Stimulated activated CD8-positive, alpha-beta memory T cell treated with anti-CD3 and anti-CD28 coated beads, Interleukin-4, amount 100 ng/mL, for 4 hours (primary cell): ENCODE measurements at places on chromosomes 2 and 18.

GRCh38 chr18:75170022-75170789 is 38.7 kb downstream of the PTGR3 start:
- DNase-seq, result no peak

- no peak for DNase-seq
These were observed 97.2 kb downstream of the DTNA start for GRCh38 chr18:34807106-34807796.

DNA sequence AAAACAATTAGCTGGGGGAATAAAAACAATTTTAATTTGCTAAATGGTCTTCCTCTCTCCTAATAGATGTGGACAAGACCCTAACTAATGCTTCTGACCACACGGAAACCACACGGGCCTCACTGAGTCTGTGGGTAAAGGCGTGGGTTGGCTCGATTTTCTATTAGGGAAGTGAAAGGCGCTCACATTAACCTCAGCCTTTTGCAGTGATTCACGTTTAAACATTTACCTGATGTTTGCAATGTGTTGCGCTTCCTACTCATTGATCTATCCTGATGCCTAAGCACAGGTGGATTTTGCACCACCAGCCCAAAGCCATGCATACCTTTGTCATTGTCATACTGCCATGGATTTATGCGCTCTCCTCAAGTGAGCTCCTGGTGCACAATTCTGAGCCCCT is 35.6 kb upstream of the NRP2 start:
- DNase-seq, result no peak

DNA sequence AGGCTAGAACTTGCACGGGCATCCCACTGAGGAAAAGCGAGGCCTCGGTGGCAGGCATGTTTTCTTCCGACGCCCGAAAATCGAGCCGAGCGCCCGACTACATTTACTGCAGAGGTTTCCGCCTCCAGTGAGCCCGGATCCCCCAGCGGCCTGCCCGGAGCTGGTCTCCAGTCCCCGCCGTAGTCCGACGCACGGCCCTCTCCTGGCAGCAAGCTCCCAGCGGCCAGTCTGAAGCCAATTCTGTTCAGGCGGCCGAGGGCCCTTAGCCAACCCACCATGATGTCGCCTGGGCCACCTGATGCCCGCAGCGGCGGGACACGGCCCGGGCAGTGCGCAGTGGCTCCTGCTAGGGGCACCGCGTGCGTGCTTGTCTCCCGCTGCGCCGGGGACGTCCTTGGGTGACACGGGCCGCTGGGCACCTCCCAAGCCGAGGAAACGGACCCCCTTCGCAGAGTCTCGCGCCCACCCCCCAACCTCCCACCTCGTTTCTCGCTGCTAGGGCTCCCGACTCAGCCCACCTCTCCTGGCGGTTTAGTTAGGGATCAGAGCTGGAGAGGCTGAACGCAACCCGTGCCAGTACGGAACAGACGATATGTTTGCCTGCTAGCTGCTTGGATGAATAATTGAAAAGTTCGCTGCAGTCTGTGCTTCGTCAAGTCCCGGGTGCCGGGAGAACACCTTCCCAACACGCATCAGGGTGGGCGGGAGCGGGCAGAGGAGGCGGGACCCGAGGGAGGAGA is 5.3 kb downstream of the ONECUT2 start:
- no peak for DNase-seq

DNA sequence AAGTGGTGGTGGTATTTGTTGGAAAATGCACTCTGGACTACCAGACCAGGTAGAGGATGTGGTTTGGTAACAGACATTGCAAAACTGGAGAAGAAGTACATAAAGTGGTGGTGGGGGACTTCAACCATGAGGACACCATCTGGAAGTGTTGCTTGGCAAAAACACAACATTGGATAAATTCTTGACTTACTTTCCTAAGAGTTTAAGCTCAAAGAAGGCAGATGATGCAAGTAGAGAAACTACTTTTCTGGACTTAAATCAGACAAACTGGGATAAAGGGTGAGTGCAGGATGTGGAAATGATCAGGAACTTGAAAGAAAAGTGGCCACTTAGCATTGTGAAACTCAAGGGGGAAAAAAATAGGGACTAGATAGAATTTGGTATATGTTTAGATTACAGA is 487.4 kb downstream of the ZEB2 start:
- DNase-seq, result no peak

DNA sequence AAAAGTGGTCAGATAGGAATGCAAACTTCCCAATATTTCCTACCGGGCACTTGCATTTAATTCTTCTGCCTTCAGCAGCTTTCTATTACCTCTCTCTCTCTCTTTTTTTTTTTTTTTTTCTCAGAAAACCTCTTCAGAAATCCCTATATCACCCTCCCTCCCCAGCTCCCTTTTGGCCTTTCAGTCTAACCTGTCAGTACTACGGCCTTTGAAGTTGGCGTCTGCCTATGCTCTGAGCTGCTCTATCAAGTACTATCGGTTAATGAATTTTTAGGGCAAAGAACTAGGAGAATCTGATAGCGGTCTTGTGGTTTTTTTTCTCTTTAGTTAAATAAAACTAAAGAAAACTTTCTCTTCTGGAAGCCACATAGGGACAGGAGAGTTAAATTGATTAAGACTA is 122.4 kb upstream of the MAPRE2 start:
- no peak for DNase-seq

DNA sequence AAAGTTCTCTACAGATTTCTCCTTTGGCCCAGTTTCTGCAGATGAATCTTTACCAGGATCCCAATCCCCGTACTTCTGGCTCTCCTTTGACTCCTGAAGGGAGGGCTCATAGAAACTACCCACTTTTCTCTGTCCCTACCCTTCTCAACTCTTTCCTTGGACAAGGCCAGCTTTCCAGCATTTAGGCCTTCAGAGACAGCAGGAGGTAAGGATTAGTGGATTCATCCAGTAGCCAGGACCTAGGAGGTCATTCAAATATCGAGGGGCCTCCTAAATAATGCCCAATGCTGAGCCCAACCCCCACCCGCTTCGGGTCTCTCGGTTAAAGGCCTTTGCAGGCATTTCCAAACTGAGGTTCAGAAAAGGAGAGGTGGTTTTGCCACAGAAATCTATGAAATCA is 4.8 kb upstream of the ZNF532 start:
- DNase-seq, result no peak

DNA sequence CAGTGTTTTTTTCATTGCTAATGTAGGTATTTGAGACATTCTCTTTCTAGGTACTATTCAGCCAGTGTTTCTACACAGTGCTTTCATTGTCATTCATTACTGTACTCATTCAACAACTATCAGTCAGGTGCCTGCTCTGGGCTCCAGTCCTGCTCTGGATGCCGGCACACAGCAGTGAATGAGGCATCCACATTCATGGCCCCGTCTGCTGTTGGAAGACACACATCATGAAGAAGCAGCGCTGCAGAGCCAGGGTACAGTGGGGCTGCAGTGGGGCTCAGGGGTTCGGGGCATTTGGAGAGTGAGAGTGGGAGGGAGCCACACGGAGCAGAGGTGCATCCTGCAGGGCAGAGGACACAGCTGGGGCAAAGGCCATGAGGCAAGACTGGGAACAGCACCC is 737.2 kb upstream of the RAB6C start:
- DNase-seq, result no peak

GRCh38 chr18:10264260-10264659 is 190.2 kb upstream of the APCDD1 start:
- DNase-seq, result no peak

DNA sequence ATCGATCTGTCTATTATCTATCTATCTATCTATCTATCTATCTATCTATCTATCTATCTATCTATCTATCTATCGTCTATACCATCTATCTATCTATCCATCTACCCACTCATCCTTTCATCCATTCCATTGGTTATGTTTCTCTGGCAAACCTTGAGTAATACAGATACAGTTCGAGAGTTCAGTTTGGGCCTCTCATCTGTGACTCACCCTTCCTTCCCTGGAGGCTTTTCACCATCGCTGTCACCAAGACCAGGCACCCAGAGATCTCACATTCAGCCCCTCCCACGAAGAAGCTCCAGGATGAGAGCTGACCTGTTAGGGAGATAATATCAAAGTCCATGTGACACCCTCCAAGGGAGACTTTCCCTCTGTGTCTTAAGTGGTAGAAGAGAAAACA is 164.1 kb upstream of the CELF4 start:
- no peak for DNase-seq

GRCh38 chr2:234587341-234588053 is 90.6 kb upstream of the ARL4C start:
- no peak for DNase-seq

DNA sequence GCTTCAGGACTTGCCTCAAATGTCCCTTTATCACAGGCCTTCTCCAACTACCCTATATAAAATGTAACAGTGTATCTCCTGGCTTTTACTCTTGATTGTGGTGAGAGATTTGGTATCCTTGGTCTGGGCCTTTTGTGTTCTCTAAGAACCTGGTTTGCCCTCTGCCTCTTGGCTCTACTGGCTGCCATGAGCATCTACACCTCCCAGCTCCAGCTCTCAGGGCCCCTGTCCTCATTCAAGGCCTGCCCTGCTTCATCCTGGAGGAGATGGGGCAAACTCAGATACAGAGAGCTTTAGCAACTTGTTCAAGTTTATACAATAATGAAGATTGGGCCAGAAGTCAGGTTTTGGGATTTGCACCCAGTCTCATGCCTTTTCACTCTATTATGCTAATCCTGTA is 45.0 kb downstream of the QPCT start:
- no peak for DNase-seq

- DNase-seq, result no peak
These were observed 89.8 kb downstream of the HS6ST1 start for GRCh38 chr2:128228894-128229293.

DNA sequence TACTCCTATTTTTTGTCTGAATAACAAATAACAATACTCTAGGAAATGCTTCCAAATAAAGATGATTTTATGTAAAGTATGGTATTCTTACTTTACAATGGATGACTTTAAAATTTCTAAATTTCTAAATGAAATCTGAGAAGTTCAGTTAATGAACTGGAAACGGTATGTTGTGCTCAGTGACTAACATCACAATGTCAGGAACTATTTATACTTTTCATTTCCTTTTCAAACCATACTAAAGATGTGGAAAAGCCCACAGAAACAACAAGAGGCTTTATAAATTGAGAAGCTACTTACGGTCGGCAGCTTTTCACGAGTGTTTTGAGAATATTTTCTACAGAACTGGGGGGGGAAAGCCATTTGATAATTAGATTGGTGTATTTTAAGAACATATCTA is 31.1 kb downstream of the PSME4 start:
- DNase-seq, result no peak

GRCh38 chr2:158795195-158795924 is at the start of gene DAPL1:
Gene DAPL1, plus strand, starts transcription at chr2:158795317. Its CDS starts 56 bp downstream, at chr2:158795373.
- no peak for DNase-seq

GRCh38 chr18:57134618-57135135 is 12.2 kb upstream of the BOD1L2 start:
- no peak for DNase-seq

- DNase-seq, result no peak
These were observed 14.4 kb downstream of the ADCYAP1 start for GRCh38 chr18:919078-919477.

DNA sequence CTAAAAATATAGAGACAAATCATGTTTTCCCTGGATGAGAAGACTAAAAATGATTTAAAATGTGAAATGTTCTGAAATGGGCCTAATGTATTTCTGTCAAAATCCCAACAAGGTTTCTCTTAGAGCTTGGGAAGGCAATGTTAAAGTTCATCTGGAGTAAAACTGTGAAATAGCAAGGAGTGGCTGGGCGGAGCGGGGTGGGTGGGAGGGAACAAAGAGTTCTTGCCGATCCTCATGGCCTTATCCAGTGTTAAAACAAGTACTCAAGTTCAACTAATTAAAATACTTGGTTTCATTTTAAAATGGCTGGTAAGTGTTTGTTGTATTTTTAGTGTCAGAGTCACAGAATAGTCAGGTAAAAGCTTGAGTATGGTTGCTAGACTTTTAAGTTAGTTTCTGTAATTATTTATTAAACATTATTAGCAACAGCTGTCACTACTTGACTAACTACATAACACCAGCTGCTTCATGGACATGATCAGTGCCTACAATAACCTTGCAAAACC is 87.3 kb downstream of the RTN4 start:
- no peak for DNase-seq

- no peak for DNase-seq
These were observed 201.7 kb upstream of the HS6ST1 start for GRCh38 chr2:128520340-128520739.

DNA sequence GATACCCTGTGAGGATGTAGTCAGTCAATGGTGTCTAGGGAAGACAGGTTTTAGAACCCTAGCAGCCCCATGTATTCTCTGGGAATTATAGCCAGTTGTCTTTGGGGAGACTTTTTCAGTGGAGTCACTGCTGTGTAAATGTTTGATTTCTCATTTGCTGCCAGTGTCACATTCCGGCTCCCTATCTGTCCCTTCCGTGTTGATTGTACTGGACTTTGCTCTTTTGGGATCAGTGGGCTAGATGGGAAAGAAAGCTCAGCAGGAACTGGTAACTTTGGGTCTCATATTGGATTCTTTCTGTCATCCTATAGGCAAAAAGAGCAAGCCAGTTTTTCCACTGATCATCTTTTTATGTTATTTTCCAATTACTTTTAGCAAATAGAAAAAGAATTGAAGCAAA is 70.1 kb downstream of the GTF3C3 start:
- no peak for DNase-seq
